ENCODE measurements at places on chromosomes 1 and 21. TPM values are rescaled to one million over a fixed set of nuclear protein-coding genes. Genes with fewer than 3 reads are reported as not detected.

HENMT1 gene
- total RNA-seq: 0.28 TPM

DNA sequence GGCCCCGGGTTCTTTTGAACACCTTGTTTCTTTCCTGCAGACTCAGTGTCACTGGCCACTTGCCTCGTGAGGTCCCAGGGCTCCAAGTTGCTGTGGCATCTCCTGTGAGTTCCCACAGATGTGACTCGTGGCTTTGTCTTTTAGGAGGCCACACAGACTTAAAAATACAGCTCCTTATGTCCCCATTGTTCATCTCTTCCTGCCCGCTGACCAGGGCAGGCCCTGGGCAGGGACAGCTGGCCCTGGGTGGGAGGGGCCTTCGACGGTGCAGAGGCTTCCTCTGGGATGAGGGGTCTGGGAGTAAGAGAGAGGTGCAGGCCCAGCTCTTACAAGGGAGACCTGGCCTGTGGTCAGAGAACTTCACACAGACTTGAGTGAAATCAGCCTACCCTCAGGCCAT, 15.6 kb downstream of the LDLRAP1 start:
- H3K4me3 ChIP-seq: no peak overlapping the region
- no peak overlapping the region for H3K27ac ChIP-seq
- H3K36me3 ChIP-seq: peaks cover 24% of the 10 kb centered on the region

DNA sequence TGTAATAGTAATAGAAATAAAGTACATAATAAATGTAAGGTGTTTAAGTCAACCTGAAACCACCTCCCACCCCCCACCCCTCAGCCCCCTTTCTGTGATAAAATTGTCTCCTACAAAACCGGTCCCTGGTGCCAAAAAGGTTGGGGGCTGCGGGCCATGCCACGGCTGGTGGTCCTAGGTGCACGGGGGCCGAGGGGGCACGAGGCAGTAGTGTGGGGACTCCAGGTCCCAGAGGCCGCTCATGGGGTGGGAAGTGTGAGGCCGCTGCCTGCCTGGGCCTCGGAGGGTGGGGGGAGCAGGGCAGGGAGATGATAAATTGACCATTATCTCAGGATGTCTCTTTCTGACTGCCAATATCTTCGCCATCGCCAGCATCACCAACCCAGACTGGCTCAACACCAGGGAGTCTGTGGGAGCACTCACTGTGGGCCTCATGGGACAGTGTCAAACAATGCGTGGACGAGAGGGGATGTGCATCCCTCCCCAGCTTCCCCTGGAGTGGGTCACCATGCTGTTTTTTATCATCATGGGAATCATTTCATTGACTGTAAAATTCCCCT, 6.5 kb downstream of the ZBTB17 start:
- peaks cover 14% of the 10 kb centered on the region for H3K4me1 ChIP-seq
- no peaks in the 10 kb centered on the region for H3K27me3 ChIP-seq
- H3K4me3 ChIP-seq: no peak overlapping the region
- H3K27ac ChIP-seq: no peak overlapping the region
- peaks cover 30% of the 10 kb centered on the region for H3K36me3 ChIP-seq
- DNase-seq: no peak

- no peaks in the 10 kb centered on the region for H3K27me3 ChIP-seq
- no peak overlapping the region for H3K27ac ChIP-seq
- peaks cover 2% of the 10 kb centered on the region for H3K4me1 ChIP-seq
- DNase-seq: peak; percentile 81
- no peaks in the 10 kb centered on the region for H3K36me3 ChIP-seq
Observed at GRCh38 chr1:159829822-159830465, 3.3 kb downstream of the SLAMF8 start.

MAPKAPK2 gene
- 56.5 TPM for total RNA-seq

- DNase-seq: no peak
- H3K27ac ChIP-seq: no peak overlapping the region
- H3K4me3 ChIP-seq: no peak overlapping the region
- no peaks in the 10 kb centered on the region for H3K36me3 ChIP-seq
- no peaks in the 10 kb centered on the region for H3K27me3 ChIP-seq
Observed at GRCh38 chr1:164667001-164667400, 108.0 kb downstream of the PBX1 start.

- no peak overlapping the region for H3K4me3 ChIP-seq
- DNase-seq: peak; percentile 58
Observed at GRCh38 chr1:39129514-39129913, 75.0 kb upstream of the MACF1 start.

DNA sequence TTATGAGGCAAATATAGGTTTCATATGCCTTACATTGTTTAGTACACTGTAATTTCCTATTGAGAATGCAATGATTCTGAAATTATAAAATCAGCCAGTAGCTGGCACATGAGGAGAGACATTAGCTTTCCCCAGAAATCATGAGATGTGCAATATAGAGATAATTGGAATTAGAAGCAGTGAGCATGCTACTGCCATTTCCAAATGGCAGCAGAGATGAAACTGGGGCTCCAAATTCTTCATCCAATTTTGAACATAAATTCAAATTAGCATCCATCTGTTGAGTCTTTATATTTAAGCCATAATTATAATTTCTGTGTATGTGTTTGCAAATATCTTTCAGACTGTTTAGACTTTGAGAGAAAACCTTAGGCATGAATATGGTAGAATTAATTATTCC, 28.8 kb downstream of the PTGER3 start:
- no peak overlapping the region for H3K4me3 ChIP-seq
- H3K27ac ChIP-seq: no peak overlapping the region
- no peaks in the 10 kb centered on the region for H3K36me3 ChIP-seq
- no peaks in the 10 kb centered on the region for H3K4me1 ChIP-seq
- H3K27me3 ChIP-seq: no peaks in the 10 kb centered on the region

PTPN7 gene
- not detected for total RNA-seq

All from IMR-90 (cell line).